ENCODE measurements at places on chromosomes 3 and 15.

DNA sequence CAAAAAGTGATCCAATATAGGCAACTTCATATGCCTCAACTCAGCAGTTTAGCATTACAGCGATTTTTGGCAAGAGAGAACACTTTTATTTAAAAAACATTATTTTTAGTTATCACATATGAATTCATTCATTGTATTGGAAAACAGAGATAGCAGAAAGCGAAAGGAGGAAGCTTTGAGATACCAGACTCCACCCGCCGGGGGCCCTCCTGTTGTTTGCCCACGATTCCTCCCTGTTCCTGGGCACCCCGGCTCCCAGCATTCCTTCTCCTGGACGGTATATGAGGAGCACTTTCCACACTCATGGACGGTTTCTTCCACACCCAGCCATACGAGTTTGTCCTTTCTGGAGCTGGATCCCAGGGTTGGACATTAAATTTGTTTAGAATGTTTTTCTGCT is 18.2 kb downstream of the APBA2 start:
- DNase-seq, result no peak

GRCh38 chr3:9685216-9686049 is 18.2 kb upstream of the CPNE9 start:
- DNase-seq, result no peak

- DNase-seq, result peak; percentile 69
These were observed 31.9 kb upstream of the RAB6B start for GRCh38 chr3:133927540-133928066.

- no peak for DNase-seq
These were observed 531.6 kb downstream of the MECOM start for GRCh38 chr3:169131690-169132464.

- DNase-seq, result no peak
These were observed 1207.6 kb downstream of the OTOL1 start for GRCh38 chr3:162704238-162704637.

- DNase-seq, result peak; percentile 50
These were observed 1.4 kb downstream of the CYFIP1 start for GRCh38 chr15:22978691-22979237.

GRCh38 chr3:105210141-105210540 is 156.6 kb upstream of the ALCAM start:
- DNase-seq, result no peak

DNA sequence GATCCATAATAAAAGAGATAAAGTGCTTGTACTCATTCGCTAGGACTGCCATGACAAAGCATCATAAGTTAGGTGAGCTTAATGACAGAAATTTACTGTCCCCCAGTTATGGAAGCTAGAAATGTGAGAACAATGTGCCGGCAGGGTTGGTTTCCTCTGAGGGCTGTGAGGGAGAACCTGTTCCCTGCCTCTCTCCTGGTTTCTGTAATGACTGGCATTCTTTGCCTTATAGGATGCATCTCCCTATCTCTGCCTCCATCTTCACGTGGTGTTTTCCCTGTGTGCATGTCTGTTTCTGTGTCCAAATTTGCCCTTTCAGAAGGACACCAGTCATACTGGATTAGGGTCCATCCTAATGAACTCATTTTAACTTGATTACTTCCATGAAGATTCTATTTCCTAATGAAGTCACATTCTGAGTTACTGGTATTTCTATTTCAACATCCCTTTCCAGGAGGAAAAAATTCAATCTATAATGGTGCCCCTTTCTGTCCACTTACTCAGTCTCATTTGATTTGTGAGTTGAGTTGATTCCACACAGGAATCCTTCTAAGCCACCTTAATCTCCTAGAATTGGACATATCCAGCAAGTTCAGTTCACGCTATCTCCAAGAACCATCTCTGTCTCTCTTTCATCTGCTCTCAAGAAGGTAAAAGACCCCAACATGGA is 71.2 kb upstream of the LIPC start:
- no peak for DNase-seq

GRCh38 chr3:95351158-95351557 is 1288.3 kb downstream of the NSUN3 start:
- DNase-seq, result no peak

Data from islet precursor cell (in vitro differentiated cells).